ENCODE measurements at places on chromosomes 7 and 10.

- no peak for DNase-seq
Observed at GRCh38 chr7:147412782-147413556, 1177.6 kb upstream of the C7orf33 start.

DNA sequence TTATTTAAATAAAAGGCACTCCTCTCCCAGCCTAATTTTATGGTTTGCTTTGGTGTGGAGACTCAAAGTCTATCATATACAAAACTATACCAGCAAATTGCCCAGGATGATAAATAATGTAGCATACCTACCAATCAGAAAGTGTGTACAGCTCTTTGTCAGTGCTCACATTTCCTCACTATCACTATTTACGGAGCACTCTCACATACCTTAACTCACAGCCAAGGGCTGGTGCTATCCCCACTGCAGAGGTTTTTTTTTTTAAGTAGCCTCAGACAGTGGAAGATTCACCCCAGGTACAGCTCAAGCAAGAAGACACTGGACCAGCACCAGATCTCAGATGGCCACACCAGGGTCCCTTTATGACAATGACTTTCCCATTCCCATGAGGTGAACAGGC, 2.5 kb downstream of the PDLIM1 start:
- no peak for DNase-seq

DNA sequence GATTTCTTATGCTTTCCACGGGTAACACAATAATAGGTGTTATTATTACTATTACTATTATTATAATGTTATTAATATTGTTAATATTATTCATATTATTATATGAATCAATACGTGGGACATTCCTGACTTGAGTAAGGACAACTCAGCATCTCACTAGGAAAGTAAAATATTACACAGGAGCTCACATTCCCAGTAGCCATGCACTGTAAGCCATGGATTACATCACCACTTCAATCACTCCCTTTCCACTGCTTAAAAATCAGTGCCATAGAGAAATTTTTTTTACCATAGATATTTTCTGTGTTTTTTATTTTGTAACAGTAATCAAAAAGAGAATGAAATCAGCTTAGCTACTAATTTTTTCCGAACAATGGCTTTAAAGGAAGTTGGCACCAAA, 68.5 kb upstream of the DGKI start:
- DNase-seq: no peak

GRCh38 chr7:114657279-114657678, 242.7 kb downstream of the FOXP2 start:
- DNase-seq: no peak

DNA sequence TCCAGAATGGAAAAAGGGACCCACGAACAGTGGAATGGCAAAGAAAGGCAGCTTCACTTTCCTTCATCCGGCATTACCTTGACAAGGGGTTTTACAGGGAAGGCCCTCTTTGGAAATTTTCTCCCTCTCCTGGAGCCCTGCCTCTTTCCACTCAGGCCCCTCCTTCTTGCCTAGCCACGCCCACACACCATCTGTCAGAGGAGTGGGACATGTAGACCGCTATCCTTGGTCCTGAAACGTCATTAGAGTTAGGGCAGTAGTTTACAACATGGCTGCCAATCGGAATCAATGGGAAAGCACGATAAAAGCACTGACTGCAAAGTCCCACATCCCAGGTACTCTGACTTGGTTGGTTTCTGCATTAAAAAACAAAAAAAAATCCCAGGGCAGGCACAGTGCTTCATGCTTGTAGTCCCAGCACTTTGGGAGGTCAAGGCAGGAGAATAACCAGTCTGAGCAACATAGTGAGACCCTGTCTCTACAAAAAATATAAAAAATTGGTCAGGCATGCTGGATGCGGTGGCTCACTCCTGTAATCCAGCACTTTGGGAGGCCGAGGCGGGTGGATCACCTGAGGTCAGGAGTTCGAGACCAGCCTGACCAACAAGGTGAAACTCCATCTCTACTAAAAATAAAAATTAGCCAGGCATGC, 96.4 kb downstream of the MARCHF5 start:
- peak; percentile 98 for DNase-seq

GRCh38 chr7:47588704-47589225, 6.9 kb upstream of the TNS3 start:
- DNase-seq: no peak

DNA sequence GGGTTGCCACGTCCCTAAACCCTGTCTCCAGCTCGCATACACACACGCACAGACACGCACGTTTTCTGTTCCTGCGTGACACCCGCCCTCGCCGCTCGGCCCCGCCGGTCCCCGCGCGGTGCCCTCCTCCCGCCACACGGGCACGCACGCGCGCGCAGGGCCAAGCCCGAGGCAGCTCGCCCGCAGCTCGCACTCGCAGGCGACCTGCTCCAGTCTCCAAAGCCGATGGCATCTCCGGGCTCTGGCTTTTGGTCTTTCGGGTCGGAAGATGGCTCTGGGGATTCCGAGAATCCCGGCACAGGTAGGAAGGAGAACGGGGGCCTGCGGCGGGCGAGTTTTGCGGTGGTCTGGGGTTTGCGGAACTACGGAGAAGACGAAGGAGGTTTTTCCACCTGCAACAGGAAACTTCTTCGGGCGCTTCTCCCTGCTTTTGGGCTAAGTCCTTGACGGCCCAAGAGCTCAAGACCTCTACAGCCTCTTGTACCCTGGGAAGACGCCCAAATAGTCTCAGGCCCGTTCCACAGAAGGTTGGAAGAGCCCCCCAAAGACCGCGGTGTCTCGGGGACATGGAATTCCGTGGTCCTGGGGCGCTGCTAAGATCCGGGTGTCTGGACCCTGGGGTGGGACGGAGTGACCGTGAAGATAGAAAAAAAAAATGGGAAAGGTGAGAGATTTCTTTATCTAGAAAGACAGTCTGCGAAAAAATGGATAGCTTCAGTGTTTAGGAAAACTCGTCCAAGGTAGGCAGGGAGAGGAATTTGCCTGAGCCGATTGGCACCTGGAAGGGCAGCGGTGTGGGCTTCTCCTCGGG, at the start of gene GAD2:
TSS of gene GAD2 (plus strand) at position 190 of the 811 bp plus-strand sequence. CDS start at position 226, 36 bp downstream.
- DNase-seq: peak; percentile 17

GRCh38 chr7:151756866-151757265, 120.0 kb downstream of the PRKAG2 start:
- DNase-seq: no peak

DNA sequence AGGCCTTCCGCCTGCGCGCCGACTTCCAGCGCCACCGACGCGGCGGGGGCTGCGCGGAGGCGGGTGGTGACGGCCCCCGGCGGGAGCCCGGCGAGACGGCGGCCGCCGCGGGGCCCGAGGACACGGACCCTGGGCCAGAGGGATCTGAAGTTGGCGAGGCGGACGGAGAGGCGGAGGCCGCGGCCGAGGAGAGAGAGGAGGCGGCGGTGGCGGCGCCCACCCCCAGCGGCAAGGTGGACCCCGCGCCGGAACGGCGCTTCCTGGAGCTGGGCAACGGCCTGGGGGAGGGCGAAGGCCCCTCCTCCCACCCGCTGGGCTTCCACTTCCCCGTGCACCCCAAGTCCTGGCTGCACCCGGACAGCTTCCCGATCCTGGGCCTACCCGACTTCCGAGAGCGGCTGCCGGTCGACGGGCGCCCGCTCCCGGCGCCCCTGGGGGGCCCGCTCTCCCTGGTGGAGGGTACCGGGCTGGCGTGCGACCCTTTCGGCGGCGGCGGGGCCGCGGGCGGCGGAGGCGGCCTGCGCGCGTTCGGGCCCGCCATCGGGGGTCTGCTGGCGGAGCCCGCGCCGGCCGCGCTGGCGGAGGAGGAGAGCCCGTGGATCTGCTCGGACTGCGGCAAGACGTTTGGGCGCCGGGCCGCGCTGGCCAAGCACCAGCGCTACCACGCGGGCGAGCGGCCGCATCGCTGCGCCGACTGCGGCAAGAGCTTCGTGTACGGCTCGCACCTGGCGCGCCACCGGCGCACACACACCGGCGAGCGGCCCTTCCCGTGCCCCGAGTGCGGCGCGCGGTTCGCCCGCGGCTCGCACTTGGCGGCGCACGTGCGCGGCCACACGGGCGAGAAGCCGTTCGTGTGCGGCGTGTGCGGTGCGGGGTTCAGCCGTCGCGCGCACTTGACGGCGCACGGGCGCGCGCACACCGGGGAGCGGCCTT, 16.2 kb downstream of the ZNF316 start:
- peak; percentile 39 for DNase-seq

GRCh38 chr10:15346440-15347141, 24.5 kb downstream of the FAM171A1 start:
- DNase-seq: no peak

- no peak for DNase-seq
Observed at GRCh38 chr10:13699216-13699615, 112.5 kb downstream of the PRPF18 start.

- DNase-seq: no peak
Observed at GRCh38 chr10:15262036-15262713, 93.7 kb upstream of the NMT2 start.

GRCh38 chr7:157668221-157668883, 331.5 kb downstream of the DNAJB6 start:
- no peak for DNase-seq

- no peak for DNase-seq
Observed at GRCh38 chr7:12805957-12806356, 118.5 kb downstream of the ARL4A start.

DNA sequence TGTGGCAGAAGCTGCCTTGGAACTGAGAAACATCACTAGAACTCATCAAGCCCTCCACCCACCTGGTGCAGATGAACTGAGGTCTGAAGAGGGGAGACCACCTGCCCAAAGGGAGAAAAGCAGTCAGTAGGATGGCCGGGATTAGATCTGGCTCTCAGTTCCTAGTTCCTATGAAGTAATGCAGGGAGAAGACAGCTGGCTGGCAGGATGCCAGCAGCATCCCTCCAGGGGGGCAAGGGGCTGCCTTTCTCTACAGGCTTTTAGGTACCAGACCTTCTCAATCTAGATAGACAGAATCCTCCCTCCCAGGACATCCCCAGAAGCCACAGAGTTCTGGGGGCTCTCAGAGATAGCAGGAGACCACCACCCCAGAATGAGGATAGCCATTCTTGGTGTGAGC, 7.8 kb downstream of the CRHR2 start:
- DNase-seq: no peak

DNA sequence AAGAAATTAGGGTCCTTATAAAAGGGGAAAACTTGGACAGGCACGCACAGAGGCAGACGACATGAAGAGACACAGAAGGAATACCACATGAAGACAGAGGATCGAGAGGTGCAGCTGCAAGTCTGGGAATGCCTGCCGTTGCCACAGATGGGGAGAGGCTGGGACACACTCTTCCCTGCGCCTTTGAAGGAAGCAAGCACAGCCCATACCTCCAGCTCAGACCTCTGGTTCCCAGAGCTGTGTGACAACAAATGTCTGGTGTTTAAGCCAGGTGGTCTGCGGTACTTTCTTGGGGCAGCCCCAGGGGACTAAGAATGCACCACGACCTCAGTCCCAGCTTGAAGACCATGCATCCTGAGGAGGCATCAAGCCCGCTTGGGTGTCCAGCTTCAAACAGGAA, 18.3 kb downstream of the INSIG1 start:
- no peak for DNase-seq

DNA sequence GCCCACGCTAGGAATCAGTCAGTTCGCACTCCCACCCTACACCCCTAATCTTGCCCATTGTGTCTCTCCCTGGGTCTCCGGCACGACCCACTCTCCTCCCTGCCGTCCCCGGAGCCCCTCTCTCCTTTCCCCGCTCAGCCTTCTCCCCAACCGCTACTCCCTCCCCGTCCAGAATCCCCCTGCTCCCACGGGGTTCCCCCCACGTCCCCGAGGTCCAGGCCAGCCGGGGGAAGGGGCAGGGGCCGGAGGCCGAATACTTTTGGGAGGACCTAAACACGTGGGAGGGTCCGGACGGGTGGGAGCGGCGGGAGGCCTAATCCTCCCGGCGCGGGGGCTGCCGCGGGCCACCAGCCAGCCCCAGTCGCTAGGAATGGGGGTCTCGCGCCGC, 560 bp downstream of the RARRES2 start:
- DNase-seq: no peak

GRCh38 chr10:123993534-123994416, 99.6 kb downstream of the CHST15 start:
- DNase-seq: no peak

- peak; percentile 90 for DNase-seq
Observed at GRCh38 chr10:49679480-49679893, at the start of gene C10orf53. TSS of gene C10orf53 (plus strand) at chr10:49679651. CDS start at chr10:49679698, 47 bp downstream.

DNA sequence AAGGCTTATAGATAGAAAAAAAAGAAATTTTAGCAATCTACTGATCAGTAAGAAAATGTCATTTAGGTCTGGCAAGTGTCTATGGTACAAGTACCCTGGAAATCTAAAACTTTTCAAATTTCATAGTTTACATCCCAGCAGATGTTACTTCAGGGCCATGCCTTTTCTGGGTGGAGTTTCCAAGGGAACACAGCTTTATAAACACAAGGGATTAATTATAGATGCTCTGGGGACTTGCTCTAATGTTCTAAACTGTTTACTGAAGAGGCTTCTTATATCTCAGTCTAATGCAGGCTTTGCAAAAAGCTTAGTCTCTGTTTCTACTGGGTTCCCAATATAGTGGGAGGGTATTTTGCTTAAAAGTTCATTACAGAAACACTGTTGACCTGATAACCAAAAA, 3.1 kb downstream of the CD36 start:
- no peak for DNase-seq

DNA sequence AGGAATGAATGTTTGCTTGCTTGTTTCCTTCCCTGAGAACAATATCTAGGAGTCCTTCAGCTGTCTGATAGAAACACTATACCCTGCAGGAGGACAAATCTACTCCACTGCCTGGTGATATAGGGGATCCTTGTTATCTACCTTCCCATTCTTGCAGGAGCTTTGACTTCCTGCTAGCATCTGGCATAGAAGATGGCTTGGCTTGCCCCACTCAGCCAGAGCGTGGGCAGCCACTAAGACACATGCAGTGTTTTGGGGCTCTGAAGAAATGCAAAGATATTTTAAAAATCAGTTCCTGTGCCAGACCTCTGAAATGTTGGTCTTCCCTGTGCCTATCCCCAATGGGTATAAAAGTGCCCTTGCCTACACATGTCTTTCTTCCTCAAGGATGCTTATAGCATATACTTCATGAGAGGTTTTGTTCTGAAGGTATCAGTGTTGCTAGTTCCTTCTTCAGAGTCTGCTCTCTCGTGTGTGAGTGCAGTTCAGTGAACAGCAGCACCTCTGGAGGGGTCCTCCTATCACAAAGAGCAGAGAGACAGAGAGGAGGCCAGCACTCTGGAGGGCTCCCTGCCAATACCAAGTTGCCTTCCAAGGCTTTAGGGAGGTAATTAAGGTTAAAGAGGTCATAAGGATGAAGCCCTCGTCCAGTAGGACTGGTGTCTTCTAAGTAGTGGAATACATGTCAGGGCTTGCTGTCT, 149.1 kb upstream of the CALCR start:
- DNase-seq: no peak

- no peak for DNase-seq
Observed at GRCh38 chr7:46811529-46811928, 770.4 kb downstream of the TNS3 start.

- DNase-seq: no peak
Observed at GRCh38 chr7:70618020-70618551, 513.9 kb upstream of the GALNT17 start.

DNA sequence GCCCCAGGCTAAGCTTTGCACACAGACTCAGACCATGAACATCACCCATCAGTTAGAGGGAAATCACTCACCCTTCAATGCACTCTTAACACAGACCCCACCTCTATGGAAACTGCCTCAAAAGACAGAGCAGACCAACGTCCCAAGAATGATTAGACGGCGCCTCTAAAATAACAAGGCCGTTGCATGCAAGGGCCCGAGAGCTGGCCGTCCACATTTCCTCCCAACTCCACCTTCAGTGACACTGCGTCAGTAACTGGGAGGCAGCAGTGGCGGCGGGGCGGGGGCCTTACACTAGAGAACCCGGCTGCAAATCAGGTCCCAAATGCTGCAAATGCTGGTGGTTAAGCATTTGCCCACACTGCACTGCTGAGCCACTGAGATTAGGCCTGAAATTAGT, 115.0 kb downstream of the PTPRN2 start:
- no peak for DNase-seq

GRCh38 chr7:40599836-40600235, 465.0 kb downstream of the SUGCT start:
- DNase-seq: no peak

All from iPS-NIHi11 (cell line).